Activated CD8-positive, alpha-beta memory T cell treated with anti-CD3 and anti-CD28 coated beads, Interleukin-2, amount 50 U/mL, for 48 hours (primary cell): ENCODE measurements at places on chromosomes 3 and 15.

DNA sequence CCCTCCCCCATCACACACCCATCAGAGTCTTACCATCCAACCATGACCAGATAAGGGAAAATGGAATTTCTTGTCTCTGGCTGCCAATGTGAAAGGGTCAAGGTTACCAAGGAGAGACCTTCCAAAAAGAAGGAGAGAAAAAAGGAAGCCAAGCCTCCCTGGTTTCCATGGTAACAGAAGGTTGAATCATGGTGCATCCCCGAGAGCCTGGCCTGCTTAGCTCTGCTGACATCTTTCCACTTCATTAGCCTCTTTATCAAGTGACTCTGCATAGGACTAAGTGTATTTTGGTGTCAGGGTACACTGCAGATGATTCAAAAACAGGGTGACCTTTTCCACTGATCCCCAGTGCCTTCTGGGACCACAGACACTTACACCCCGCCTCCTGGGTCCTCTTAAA is 225.7 kb upstream of the PPP2R3A start:
- no peak for DNase-seq

DNA sequence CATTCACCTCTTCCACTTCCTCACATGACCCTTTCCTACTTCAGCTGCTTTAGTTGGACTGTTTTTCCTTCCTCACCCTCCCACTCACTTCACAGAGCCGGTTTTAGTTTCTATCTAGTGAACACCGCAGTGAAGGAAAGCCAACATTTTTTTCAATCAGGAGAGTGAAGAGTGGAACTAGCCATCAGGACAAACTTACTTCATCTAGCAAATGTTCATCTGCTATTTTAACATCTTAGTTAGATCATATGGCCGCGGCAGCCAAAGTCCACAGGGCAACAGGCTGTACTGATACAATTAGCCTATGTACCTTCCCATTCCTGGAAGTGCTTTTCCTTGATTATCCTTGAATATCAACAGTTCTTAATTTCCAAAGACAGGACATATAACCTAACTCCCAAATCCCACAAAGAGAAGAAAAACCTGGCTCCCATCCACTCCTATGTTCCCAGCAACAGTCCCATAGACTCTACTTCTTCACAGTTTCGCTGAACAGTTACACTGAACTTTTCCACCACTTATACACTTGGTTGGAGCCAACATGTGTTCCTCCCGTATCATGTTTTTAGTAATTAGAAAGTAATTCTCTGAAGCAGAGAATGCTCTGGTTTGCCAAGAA is 456.2 kb upstream of the THBS1 start:
- no peak for DNase-seq

GRCh38 chr3:161069511-161070251 is 35.5 kb downstream of the B3GALNT1 start:
- no peak for DNase-seq

DNA sequence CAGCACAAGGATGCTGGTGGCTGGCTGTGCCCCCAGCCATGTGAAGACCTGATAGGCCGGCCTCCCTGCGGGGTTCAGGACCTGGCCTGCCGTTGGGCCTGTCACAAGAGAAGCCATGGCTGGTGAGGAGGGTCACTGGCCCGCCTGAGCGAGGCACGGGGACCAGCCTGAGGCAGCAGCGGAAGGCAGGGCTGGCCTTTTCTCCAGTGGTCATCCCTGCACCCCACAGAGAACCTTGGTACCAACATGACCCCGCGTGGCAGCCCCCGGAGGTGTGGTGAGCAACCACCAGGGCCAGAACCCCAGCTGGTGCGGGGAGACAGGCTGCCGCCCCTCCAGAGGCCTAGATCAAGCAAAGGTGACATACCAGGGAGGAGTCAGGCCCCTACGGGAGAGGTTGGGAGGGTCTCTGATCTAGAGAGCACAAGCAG is 134.1 kb upstream of the MEF2A start:
- peak; percentile 41 for DNase-seq

- DNase-seq: no peak
These were observed 123.4 kb upstream of the MEF2A start for GRCh38 chr15:99442252-99442897.

- DNase-seq: no peak
These were observed 3.9 kb upstream of the FGF12 start for GRCh38 chr3:192731233-192731632.

GRCh38 chr3:176785171-176785570 is 412.1 kb downstream of the TBL1XR1 start:
- DNase-seq: no peak

- no peak for DNase-seq
These were observed 51.2 kb downstream of the GASK1A start for GRCh38 chr3:43030162-43030935.

DNA sequence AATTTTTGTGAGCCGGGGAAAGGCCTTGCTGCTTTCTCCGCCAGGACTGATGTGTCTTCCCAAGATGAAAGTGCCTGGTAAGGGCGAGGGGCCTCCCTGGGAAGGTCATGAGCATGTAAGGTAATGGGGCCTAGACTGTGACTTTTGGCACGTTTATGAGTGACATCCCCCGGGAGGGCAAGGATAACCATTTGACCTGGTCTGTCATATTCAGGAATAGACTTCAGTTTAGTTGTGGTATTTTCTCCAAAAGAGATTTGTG is 631 bp upstream of the CNBP start:
- DNase-seq: peak; percentile 73

DNA sequence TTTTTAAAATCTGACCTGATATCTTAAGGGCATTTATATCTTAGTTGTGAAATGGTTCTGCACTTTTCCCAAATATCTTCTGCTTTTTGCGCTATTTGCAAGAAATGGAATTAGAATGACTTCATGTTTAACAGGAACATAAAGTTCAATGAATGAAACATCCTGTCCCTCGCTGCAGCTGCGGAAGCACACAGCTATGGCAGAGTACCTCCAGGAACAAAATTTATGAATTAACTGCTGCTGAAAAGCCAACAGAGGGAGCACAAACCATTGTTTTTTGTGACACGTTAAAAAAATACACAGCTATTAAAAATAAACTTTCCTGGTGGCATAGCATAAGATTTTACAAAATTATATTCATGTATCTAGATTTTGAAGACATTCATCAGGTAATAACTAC is 404.4 kb upstream of the MDFIC2 start:
- DNase-seq: no peak

DNA sequence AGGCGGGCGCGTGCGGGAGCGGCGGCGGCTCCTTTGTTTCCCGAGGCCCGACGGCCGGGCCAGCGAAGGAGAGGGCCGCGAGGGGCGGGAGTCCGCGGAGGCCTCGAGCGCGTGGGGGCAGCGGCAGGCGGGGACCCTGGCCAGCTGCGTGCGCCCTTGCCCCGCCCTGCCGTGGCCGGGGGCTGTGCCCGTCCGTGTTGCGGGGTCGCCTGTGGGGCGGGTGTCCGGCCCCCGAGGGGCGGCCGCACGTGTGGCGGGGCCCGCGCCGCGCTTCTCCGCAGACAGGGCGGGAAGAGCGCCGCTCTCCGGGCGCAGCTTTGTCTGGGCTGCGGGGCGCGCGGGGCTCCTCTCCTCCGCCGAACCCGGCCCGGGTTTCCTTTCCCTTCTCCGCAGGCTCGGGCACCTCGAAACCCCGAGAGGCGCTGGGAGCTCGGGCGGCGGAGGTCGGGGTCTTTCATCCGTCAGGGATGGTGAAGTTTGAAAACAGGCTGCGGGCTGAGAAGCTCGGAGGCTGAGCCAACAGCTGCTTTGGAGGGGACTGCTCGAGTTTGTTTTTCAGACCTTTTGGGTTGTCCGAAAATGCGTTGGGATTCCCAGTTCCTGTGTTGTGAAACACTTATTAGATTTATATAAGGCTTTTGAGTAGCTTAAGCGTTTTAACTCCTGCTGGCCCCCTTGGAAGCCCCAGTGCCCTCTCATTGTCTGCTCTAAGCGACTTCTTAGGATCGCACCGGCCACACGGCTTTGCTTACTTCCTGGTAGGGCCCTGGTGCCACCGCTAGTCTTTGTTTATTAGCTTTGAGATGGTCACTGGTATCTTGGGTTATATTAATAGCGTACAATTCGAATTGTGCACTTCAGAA is 817 bp downstream of the USP3 start:
- DNase-seq: peak; percentile 77

DNA sequence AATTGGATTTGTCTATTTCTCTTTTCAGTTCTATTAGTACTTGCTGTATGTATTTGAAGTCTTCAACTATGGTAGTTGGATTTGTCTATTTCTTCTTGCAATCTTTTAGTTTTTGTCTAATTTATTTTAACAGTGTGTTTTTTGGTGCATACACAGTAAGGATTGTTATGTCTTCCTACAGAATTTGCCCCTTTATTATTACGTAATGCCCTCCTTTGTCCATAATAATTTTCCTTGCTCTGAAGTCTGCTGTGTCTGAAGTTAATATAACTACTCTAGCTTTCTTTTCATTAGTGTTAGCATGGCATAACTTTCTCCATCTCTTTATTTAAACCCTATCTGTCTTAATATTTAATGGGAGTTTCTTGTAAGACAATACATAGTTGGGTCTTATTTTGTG is 105.1 kb upstream of the STT3B start:
- no peak for DNase-seq

DNA sequence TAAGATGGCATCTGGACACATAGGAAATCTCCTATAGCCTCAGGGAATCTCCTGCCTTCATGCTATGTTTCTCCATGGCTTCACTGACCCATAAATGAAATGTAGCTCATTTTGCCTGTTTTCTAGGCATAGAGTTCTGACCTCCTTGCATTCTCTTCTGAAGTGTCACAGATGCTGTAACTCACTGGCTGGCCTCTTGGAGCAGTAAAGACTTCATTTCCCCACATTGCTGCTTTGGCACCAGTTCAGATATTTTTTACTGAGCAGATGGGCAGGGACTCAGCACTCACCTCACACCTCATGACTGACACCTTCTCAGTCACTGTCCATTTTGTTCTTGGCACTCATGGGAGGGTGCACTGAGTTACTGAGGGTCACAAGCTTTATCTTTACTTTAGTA is 286.7 kb upstream of the TGFBR2 start:
- DNase-seq: no peak

DNA sequence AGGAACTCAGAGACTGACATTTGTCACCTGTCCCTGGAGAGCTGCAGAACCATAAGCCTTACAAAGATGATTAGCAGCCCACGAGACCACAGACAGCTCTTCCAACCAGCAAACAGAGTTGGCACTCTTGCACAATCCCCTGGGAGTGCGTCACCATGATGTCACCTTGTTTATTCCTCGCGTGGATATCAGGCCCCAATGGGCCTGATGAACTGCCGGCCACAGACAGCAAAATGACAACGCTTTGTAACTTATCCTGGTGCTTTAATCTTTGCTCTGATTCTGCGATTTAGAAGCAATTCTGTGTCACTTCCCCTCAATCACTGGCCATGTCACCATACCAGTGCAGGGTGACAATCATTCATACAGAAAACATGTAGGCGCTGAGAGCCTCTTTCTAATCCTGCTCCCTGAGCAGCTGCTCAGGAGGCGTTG is 89.2 kb downstream of the TAMM41 start:
- DNase-seq: no peak

DNA sequence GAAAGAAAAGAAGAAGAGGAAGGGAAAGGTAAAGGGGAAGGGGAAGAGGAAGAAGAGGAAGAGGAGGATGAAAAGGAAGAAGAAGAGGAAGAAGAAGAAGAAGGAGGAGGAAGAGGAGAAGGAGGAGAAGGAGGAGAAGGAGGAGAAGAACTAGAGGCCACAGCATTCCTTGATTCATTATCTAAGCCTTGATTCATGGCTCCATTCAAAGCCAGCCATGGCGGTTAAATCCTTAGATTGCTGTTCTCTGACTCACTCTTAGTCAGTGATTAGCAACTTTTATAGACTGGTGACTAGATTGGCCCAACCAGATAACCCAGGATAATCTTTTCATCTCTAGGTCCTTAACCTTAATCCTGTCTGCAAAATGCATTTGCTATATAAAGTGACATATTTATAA is 47.6 kb downstream of the OSTN start:
- no peak for DNase-seq

GRCh38 chr15:45157974-45158373 is 28.2 kb downstream of the DUOX1 start:
- no peak for DNase-seq

- DNase-seq: no peak
These were observed 51.2 kb downstream of the KLHL25 start for GRCh38 chr15:85743392-85744055.

DNA sequence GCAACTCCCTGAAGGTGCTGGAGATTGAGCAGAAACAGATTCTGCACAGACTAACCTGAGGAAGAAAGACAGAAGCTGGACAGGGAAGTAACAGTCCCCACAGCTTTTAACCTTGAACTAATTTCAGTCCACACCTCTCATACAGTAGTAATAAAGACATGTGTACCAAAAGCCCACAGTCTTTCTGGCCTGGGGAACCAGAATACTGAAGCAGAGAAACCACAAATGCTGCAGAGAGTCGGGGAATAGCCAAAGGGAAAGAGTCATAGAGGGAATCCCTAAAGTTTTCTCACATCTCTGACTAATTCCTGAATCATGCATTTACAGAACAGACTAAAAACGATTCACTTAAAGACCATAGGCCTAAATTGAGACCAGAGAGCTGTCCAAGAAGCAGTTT is 503.4 kb upstream of the NECTIN3 start:
- no peak for DNase-seq

DNA sequence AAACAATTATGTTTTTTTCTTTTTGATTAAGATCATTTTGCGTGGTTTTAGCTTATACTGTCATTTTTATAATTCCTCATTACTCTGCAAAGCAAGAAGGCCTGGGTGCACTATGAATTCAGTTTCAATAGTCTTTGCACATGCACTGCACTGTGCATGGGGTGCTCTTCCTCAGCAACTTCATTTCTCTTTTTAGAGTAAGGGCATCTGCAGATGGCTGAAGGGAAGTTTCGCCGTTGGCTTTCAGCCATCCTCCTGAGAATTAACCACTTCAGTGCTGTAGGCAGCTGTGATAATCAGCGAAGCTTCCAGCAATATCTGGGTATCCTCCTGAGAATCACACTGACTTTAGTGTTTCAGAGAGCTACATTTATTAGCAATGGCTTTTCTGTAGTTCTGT is 284.8 kb downstream of the GBE1 start:
- DNase-seq: no peak

GRCh38 chr3:119541547-119541946 is 17.9 kb downstream of the CD80 start:
- no peak for DNase-seq

GRCh38 chr15:26443321-26443720 is 329.5 kb downstream of the GABRB3 start:
- DNase-seq: no peak

GRCh38 chr15:48896869-48897814 is 19.2 kb downstream of the EID1 start:
- no peak for DNase-seq
